ENCODE measurements at places on chromosomes 11 and 22.

GRCh38 chr11:73962101-73962705 lies 11.4 kb downstream of the DNAJB13 start:
- no peak for DNase-seq

- no peak for DNase-seq
Observed at GRCh38 chr11:19759389-19759788, 46.8 kb downstream of the NAV2 start.

GRCh38 chr11:32830413-32830738 lies 649 bp downstream of the PRRG4 start:
- DNase-seq, result no peak

GRCh38 chr11:74171630-74171968 lies 510 bp downstream of the PPME1 start:
- DNase-seq, result no peak

- DNase-seq, result no peak
Observed at GRCh38 chr11:73478737-73479347, 102.6 kb downstream of the RELT start.

DNA sequence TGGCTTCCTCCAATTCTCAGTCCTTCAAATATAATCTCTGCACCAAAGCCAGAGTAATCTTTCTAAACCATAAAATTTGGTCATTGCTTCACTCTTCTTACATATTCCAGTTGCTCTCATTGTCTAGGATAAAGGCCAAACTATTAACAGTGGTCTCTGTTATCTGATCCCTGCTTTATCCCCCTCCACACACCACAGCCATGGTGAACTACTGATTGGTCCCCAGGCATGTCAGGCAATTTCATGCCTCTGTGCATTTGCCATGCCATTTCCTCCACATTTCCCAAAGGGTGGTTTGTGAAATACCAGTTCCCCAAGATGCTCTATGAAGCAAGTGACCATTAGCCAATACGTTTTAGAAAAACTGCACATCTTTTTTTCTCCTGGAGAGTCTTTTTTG lies 97.0 kb downstream of the FAM181B start:
- DNase-seq, result no peak
